ENCODE measurements at places on chromosomes 6 and 20. TPM values are rescaled to one million over a fixed set of nuclear protein-coding genes. Genes with fewer than 3 reads are reported as not detected.

LKAAEAR1 gene
- not detected for polyA plus RNA-seq

NKX2-4 gene
- not detected for polyA plus RNA-seq

HEY2 gene
- polyA plus RNA-seq, result 7.2 TPM

OVOL2 gene
- polyA plus RNA-seq, result 1.1 TPM

IL22RA2 gene
- not detected for polyA plus RNA-seq

TMEM244 gene
- polyA plus RNA-seq, result not detected

PSORS1C2 gene
- polyA plus RNA-seq, result not detected

CGAS gene
- 2.5 TPM for polyA plus RNA-seq

GRCh38 chr6:20109526-20109925 lies 102.7 kb downstream of the MBOAT1 start:
- DNase-seq, result no peak

GRCh38 chr20:31687777-31688176 lies 34.9 kb downstream of the BCL2L1 start:
- DNase-seq, result no peak

DNA sequence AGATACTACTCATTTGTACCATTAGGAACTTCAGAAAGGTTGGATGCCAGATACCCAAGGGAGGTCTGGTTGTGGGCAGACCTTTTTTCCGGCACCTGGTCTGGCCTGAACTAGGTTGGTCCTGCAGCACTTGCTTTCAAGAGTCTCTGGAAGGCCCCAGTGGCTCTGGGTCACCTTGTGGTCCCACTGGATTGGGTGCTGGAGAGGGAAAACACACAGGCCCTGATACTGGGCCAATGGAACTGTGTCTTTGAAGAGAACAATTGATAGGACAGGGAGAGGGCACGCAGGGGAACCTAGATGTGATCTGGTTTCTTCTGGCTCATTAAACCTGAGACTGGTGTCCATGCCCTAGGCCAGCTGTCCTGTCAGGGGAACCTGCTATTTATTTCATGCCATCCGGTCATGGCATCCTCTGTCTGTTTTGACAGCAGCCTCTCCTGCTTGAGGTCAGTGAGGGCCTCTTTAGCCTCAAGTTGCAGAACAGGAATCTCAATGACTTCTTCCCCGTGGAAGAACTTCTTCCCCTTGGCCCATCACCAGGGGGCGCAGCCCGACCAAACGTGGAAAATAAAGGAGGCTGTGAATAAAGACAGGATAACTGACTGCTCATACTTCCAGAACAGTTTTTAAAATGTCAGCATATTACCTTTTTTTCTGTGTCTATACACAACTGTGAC lies 25.0 kb downstream of the TAF8 start:
- DNase-seq, result peak; percentile 81

DNA sequence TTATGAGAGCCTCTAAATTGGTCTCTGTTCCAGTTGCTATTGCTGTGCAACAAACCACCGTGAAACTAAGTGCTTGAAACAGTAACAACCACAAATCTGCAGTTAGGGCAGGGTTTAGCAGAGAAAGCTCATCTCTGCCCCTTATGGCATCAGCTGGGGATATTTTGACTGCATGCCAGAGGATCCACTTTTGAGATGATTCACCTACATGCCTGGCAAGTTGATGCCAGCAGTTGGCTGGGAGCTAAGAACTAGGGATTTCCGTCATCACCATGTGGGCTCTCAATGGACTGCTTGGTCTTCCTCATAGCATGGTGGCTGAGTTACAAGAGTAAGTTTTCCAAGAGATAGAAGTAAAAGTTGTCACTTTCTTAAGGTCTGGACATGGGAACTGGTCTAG lies 35.1 kb downstream of the PLCB4 start:
- DNase-seq, result no peak

- DNase-seq, result peak; percentile 27
Observed at GRCh38 chr6:53795702-53796450, 1.1 kb downstream of the LRRC1 start.

- no peak for DNase-seq
Observed at GRCh38 chr6:34953061-34954025, 64.3 kb downstream of the ANKS1A start.

- DNase-seq, result no peak
Observed at GRCh38 chr6:118974790-118975189, 39.8 kb upstream of the MCM9 start.

DNA sequence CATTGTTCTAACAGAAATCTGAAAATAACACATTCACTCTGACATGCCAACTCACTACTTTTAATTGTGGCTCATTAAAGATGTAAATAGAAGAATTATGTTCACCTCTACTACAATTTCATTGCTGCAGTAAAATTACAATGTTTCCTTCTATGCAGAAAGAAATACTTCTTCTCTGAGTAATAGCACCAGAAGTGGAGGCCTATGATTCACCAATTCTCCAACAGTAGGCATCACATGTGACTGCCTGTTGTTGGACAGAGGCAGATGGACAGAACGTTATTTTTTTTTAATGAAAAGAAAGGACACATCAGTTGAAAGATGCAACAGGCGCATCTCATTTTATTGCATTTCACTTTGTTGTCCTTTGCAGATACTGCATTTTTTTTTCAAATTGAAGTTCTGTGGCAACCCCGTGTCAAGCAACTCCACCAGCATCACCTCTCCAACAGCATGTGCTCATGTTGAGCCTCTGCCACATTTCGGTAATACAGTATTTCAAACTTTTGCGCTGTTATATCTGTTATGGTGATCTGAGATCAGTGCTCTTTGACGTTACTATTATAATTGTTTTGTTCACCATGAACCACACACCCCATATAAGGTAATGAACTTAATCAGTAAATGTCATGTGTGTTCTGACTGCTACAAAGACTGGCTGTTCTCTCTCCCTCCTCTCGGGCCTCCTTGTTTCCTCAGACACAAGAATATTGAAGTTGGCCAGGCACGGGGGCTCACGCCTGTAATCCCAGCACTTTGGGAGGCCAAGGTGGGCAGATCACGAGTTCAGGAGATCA lies 121.4 kb downstream of the ATXN1 start:
- DNase-seq, result no peak

DNA sequence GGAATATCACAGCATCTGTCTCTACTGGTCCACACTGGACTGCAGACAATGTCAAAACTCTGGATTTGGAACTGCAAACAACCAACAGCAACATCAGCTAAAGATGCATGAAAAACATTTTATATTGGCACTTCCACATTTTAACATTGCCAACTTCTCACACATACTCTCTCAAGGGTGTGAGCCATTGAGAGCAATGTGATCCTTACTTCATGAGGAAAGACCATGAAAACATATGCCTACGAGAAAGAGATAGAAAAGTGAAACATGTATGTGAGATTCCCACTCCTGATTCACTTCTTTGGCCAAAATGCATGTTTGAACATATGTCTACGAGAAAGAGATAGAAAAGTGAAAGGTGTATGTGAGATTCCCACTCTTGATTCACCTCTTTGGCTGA lies 99.4 kb downstream of the COL12A1 start:
- DNase-seq, result no peak

DNA sequence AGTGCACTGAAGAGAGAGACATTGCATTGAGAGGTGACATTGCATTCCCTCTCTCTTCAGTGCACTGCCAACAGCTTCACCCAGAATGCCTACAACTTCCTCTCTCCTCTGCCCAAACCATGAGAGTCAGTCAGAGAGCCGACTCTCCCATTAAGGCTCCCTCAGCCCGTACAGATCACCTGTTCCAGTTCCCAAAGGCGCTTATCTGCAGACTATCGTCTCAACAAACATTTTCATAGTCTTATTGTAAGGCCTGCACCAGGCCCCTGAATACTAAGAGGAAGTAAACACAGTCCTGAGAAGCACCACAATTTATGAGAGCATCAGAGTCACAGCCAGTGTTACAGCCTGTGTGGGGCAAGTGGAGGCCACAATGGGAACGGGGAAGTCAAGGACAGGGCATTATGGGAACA lies 53.7 kb downstream of the GFOD1 start:
- DNase-seq, result no peak

DNA sequence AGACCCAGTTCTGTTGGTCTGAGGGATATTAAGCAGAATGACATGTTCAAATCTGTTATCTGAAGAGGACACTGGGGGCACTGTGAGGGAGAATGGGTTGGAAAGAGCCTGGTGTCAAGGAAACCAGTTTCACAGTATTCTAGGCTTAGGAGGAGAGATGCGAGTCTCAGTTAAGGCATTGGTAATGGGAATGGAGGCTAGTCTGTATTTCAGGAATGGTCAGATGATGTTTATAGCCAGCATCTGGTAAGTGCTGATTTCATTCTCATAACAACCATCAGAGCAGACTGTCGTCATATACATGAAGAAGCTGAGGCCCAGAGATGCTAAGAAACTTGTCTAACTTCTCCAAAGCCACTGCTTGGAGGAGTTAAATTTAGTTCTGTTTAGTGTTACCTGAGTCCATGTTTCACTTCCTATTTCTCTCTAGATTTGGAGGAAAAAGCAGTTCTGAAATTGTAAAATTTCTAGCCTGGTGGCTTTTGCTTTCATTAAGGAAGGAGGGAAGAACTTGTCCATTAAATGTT lies 242.0 kb downstream of the ARID1B start:
- DNase-seq, result no peak

- DNase-seq, result no peak
Observed at GRCh38 chr6:84643778-84644177, 120.6 kb downstream of the TBX18 start.

- no peak for DNase-seq
Observed at GRCh38 chr6:39199231-39199940, 29.9 kb downstream of the KCNK5 start.

- no peak for DNase-seq
Observed at GRCh38 chr6:125728739-125729138, 20.7 kb upstream of the HEY2 start.

GRCh38 chr6:137391061-137391814 lies 103.0 kb downstream of the OLIG3 start:
- no peak for DNase-seq

All from renal pelvis (tissue), 12 donors.